Right ventricle myocardium inferior (tissue), 1 donor: ENCODE measurements at places on chromosomes 11 and 22. TPM values are rescaled to one million over a fixed set of nuclear protein-coding genes. Genes with fewer than 3 reads are reported as not detected.

The POTEH gene
- not detected for total RNA-seq

GRCh38 chr11:91187314-91187713 is 964.5 kb upstream of the CHORDC1 start:
- no peak for DNase-seq

DNA sequence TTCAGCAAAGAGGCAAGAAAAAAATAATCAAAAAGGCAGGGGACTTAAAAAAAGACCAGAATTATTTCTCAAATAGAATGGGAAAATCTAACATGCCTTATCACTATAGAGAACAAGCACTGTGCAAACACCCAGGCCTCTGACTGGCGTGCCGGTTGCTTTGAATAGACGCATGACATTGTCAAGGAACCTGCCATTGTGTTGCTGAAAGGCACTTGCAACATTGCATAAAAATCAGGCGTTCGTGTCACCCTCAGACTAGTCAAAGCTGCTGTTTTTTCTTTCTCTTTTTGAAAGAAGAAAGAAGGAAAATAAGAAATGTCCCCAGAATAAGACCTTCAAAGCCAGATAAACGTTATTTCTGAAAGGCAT is 549.3 kb upstream of the CADM1 start:
- no peak for DNase-seq

DNA sequence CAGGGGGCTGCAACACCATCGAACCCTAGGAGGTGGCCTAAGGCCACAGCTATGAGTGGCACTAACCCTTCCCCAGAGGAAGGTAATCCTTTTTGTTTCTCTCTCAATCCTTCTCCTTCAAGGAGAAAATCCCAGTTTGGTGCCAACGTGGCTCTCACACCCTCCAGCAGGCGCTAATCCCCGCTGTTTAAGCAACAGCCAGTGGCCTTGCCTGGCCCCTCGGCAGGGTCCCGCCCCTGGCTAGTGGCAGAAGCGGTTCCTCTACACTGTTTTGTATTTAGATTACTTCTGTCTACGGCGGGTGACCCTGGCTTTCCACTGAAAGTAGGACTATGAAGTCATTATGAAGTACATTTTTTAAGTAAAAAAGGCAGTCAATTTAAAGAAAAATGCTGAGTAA is 15.5 kb downstream of the GNAZ start:
- no peak for DNase-seq
